ENCODE measurements at places on chromosomes 2 and 18.

- DNase-seq: no peak
These were observed 11.8 kb downstream of the PLEKHM3 start for GRCh38 chr2:208013285-208014178.

GRCh38 chr2:192146069-192147015 lies 48.4 kb downstream of the TMEFF2 start:
- DNase-seq: no peak

DNA sequence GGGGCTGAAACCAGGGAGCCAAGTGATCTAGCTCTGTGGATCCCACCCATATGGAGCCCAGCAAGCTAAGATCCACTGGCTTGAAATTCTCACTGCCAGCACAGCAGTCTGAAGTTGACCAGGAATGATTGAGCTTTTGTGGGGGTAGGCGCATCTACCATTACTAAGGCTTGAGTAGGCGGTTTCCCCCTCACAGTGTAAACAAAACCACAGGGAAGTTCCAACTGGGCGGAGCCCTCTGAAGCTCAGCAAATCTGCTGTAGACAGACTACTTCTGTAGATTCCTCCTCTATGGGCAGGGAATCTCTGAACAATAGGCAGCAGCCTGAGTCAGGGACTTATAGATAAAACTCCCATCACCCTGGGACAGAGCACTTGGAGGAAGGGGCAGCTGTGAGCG lies 96.7 kb downstream of the CCDC148 start:
- DNase-seq: no peak

- DNase-seq: no peak
These were observed 91.2 kb upstream of the KLHL29 start for GRCh38 chr2:23293731-23294130.

All from amniotic stem cell (primary cell).